Activated T-cell treated with anti-CD3 and anti-CD28 coated beads, Interleukin-2, amount 50 U/mL, for 1 hour (primary cell): ENCODE measurements at places on chromosomes 5 and 9.

DNA sequence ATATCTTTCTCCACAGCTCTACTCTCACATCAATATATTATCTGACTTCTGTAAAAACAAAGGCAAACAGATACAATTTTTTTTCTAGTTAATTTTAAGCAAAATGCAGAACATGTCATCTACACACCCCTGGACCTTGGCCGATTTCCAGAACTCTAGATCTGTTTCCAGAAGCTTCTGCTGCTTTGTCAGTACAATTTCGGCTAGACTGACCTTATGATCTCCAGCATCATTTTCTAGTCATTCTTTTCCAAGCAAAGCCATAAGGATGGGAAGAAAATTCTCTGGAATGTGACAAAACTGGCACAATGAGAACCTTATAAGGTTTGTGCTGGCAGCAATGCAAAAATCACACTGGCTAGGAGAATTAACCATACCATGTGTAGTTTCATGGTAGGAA lies 132.8 kb upstream of the MPDZ start:
- no peak for DNase-seq

DNA sequence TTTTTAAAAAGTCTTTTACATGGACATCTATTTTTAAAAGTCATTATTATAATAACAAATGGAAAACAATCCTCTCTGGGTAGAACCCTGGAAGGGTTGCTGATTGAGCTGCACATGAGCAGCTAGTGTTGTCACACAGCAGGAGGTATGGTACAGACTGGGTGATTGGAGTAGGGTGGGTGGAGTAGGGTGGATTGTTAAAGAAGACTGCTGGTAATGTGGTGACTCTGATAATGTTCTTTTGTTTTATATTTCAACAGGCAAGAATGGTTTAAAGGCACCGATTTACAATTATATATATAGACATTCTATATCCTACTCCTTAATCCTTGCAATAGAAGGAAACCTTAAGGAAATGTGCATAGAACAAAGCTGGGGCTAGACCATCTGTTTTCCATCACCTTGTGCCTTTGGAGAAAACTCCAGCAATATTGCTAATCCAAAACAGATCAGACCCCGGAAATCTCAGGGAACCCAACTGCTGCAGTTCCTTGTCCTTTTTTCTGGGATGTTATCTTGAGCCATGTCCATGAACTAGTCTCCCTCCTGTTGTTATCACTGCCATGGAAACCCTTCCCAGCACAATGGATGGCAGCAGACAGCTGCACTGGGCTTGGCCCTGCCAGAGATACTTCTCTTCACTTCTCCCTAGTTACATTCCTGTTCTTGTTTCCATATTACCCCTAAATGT lies 129.7 kb downstream of the YIPF5 start:
- no peak for DNase-seq

- DNase-seq, result no peak
These were observed 18.3 kb upstream of the LPAR1 start for GRCh38 chr9:111056538-111056937.

DNA sequence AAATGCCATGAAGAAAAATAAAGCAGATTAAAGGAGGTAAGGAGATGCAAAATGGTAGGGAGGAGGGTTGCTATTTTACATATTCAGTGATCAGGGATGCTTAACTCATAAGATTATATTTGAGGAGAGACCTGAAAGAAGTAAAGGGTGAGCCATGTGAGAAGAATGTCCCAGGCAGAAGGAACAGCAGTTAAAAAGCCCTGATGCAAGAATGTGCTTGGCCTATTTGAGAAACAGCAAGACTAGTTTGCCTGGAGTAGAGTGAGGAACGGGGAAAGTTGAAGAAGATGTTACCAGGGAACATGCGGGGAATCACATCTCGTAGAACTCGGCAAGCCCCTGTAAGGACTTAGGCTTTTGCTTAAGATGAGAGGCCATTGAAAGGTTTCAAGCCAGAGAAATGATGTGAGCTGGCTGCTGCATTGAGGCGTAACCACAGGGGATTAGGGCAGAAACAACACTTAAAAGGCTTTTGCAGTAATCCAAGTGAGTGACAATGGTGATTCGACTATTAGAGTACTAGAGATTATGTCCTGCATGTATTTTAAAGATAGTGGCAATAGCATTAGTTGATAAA lies 198.7 kb downstream of the VPS13A start:
- no peak for DNase-seq
